ENCODE measurements at places on chromosomes 1 and 21.

DNA sequence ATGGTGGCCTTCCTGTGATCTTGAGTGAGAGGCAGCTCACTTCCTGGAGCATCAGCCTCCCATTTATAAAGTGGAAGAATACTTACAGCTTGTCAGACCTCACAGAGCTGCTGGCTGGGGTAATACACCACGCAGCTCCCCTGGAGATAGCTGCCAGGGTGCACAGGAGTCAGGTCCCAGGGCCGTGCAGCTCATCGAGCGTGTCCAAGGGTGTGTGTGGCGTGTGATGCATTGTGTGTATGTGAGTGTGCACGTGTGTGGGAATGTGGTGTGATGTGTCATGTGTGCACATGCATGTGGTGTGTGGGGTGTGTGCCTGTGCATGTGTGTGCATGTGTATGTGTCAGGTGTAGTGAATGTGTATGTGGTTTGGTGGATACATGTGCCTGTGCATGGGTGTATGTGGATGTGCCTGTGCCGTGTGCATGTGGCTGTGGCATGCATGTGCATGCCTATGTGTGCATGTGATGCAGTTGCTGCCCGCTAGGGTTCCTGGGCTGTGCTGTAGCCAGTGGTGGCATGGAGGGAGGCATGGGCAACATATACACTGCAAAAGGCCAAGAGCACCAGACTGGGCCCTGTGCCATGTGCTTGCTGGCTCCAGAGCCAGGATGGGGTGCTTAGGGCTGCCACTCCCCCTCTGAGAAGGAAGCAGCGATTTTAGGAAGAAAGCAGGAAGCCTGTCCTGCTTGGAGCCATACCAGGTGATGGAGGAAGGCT, 24.6 kb downstream of the WNT3A start:
- no peak for DNase-seq

DNA sequence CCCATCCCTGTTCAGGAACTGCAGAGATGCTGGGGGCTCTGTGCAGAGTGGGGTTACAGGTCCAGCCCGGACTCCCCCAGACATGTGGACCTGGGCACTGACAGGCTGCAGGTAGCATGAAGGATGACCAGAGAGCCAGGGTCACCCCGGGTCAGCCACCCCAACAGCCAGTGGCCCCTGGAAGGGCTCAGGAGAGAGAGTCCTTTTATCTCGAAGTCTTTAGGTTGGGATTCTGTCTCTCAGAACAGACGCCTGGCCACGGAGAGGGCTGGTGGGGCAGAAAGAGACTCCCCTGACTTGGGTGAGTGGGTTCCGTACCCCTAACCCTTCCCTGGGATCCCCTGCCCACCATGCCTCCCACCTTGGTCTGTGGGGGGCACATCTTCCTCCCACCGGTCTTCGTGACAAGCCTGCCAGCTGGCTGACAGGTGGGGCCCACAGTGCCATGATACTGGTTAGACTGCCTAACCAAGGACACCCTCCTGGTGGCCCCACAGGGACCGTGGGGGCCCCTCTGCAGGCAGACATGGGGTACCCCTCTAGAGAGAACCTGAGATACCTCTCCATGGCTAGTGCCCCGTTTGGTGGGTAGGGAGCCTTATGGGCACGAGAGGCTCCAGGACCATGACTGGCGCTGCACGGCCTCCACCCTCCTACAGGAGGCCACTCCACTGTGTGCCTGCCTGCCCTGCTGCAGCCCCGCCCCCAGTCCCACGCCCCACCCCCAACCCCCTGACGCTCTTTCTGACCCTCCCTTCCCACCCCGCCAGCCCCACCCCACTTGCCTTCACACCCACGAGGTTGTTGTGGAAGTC, 24.2 kb downstream of the WNT9A start:
- no peak for DNase-seq

DNA sequence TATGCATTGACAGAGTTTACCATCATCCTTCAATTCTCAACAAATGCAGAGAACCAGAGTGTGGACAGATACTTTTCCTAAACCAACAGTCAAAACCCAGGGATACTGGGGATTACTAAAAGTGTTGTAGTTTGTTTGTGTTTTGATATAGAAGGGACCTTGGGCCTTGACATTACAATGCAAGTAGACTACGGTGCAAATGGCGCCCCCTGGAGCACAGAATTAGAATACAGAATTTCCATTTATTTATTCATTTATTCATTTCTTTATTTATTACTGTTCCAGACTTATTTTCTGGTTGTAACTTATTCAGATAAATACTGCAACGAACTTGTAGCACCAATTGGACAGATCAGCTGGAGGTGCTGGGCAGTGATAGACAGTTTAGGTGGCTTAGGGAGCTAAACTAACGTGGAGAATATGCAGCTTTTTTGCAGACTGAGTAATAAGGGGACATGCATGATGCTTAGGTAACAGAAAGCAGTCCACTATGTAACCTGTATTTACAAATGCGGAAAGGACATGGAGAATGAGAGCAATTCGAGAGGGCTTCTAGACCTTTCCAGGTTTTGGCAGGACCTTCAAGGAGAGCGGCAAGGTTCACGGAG, 42.6 kb downstream of the KIRREL1 start:
- peak; percentile 36 for DNase-seq

- peak; percentile 85 for DNase-seq
These were observed 45.6 kb downstream of the KYAT3 start for GRCh38 chr1:88946861-88947260.

DNA sequence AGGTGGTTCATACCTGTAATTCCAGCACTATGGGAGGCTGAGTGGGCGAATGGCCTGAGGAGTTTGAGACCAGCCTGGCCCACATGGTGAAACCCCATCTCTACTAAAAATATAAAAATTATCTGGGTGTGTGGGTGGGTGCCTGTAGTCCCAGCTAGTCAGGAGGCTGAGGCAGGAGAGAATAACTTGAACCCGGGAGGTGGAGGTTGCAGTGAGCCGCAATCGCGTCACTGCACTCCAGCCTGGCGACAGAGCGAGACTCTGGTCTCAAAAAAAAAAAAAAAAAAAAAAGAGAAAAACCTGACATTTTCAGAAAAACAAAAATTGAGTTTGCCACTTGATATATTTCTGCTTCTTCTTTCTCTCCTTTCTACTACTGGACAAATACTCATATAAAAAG, 24.3 kb downstream of the CA6 start:
- DNase-seq: no peak

GRCh38 chr1:8315573-8316475, 2.1 kb upstream of the SLC45A1 start:
- DNase-seq: no peak

GRCh38 chr1:152251391-152251790, 27.4 kb upstream of the HRNR start:
- no peak for DNase-seq

DNA sequence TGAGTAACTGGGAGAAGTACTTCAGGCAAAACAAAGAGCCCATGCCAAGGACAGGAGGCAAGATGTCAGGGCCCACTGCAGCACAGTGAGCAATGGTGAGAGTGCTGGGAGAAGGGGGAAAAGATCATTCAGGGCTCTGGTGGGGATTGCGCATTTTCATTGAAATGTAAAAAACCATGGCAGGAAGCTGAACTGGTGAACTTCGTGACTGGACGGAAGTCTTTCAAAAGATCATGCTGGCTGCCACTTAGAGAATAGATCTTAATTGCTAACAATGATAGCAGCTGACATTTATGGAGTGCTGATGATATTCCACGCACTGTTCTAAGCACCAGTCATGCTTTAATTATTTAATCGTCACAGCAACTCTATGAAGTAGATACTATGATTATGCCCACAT, 107.0 kb downstream of the TGFBR3 start:
- no peak for DNase-seq

GRCh38 chr21:34227386-34227852, 136.4 kb upstream of the KCNE2 start:
- DNase-seq: no peak
